ENCODE measurements at places on chromosomes 5 and 9. TPM values are rescaled to one million over a fixed set of nuclear protein-coding genes. Genes with fewer than 3 reads are reported as not detected.

DNA sequence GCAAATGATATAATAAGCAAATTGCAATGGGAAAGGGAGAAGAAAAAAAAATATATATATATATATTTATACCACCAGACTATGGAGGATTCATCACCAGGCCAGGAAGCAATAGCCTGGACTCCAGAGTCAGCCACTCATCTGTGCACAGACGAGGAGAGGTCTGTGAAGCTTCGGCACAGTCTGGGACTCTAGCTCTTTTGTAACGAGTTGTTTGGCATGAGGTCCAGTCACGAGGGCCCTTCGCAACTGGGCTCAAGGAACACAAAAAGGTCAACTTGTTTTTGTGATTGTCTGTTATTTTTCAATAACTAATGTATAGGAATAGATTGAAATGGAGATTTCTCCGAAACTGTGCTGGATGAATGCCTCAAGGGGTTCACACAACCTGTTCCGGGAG is 14.7 kb upstream of the FGF1 start:
- DNase-seq, result no peak

- DNase-seq, result no peak
Observed at GRCh38 chr5:95800553-95800952, 22.0 kb downstream of the GLRX start.

DNA sequence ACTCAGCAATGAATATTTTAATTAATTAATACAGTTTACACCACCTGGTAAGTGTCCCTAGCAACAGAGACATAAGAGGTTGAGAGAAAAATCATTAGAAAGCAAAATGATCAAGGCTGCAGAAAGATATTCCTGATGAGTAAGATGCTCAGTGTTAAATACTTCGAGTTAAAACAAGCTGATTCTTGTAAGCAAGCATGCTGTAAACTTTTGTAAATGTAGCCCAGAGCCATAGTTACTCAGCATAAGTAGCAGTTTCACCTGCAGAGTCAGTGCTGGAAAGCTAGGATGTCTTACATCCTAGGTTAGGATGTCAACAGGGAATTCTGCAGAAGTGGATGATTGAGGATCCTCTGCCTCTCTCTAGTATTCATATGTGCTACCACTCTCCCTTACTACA is 4.2 kb downstream of the PRKACG start:
- no peak for DNase-seq

Gene MSMP
- total RNA-seq, result not detected

DNA sequence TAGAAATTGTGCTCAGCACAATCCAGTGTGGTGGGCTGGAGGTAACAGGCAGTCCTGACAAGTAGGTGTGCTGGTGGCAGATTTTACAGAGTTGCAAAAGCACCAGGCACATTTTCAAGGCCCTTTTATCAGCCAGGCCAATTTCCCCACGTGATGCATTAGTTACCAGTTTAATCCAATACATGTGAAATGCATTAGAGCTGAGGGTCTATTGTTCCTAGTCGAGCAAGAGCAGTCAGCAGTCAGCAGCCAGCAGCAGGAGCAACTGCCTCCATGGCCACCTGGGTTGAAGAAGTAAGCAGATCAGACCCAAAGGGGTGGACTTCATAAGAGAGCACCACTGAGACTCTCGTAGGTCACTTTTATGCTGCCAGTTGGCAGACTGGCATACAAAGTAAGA is 76.7 kb downstream of the EPB41L4A start:
- no peak for DNase-seq

DNA sequence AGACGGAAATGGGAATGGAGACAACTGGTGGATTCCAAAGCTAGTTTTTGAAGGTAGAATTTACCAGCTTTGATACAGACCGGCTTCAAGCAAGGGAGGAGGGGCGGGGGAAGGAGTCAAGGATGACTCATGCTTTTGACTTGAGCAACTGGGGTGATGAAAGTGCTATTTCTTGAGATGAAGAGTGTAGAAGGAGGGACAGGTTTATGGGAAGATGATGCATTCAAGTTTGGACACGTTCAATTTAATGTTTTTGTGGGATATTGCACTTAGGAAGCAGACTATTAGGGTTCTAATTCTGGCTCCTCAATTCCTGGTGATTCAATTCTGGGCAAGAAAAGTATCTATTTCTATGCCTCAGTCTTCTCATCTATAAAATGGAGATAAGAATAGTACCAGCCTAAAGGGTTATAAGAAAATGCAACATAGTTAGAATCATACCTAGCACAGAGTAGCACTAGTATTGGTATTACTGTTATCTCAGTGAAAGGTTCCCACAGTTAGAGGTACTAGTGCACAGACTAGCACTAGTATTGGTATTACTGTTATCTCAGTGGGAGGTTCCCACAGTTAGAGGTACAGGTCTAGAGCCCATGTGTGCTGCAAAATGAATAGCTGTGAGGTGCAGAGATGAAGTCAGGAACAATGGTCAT is 4.6 kb downstream of the NIPAL4 start:
- peak; percentile 38 for DNase-seq

Gene PCDHGB2
- total RNA-seq, result 1.5 TPM

Gene PCDHGC4
- total RNA-seq, result 0.11 TPM

DNA sequence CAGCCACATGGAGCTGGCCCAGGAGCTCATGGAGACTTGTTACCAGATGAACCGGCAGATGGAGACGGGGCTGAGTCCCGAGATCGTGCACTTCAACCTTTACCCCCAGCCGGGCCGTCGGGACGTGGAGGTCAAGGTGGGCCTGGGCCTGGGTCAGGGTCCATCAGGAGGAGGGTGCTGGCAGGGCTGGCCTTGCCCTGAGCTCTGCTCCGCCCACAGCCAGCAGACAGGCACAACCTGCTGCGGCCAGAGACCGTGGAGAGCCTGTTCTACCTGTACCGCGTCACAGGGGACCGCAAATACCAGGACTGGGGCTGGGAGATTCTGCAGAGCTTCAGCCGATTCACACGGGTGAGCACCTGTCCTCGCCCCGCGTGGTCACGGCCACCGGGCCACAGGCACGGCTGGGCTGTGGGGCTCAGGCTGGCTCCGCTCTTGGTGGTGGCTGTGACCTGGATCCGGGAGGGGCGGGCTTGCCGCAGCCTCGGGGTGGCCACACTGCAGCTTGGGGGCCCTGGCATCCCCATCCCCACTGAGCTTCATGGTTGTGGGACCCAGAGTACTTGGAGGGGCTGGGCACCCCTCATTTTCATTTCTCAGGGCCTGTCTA is 7.1 kb downstream of the DPP7 start:
- no peak for DNase-seq

- DNase-seq, result no peak
Observed at GRCh38 chr5:161369022-161369421, 177.5 kb downstream of the GABRB2 start.

- peak; percentile 79 for DNase-seq
Observed at GRCh38 chr5:122101636-122102285, 23.7 kb upstream of the LOX start.

Gene PLAC8L1
- total RNA-seq, result not detected

Gene TRIP13
- total RNA-seq, result 43.7 TPM

- DNase-seq, result no peak
Observed at GRCh38 chr5:151555760-151556576, 35.2 kb downstream of the FAT2 start.

DNA sequence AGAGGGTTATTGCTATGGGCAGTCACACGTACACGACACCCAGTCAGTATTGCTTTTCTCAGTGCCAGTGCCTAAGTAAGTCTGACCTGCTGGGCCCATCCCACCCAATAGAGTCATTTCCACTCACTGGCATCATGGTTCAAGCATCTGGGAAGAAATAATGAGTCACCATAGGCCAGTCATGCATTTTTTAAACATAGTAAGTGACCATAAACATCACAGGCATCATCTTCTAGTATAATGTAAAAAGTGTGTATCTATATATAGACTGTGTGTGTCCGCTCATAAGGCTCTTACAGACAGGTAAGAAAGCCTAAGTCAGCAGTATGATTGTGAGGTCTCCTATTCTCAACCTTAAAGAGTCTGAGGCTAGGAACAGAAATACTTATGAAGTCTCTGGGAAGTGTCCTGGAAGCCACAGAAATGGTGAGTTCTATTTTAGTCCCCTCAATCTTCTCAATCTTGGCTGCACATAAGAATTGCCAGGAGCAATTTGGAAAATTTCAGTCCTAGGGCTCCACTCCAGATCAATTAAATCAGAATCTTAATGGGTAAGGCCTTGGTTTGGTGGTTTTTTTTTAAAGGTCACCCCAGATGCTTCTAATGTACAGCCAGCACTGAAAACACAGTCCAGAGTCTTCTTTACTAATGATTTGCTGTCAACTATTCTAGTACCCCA is 65.2 kb downstream of the ZNF366 start:
- no peak for DNase-seq

DNA sequence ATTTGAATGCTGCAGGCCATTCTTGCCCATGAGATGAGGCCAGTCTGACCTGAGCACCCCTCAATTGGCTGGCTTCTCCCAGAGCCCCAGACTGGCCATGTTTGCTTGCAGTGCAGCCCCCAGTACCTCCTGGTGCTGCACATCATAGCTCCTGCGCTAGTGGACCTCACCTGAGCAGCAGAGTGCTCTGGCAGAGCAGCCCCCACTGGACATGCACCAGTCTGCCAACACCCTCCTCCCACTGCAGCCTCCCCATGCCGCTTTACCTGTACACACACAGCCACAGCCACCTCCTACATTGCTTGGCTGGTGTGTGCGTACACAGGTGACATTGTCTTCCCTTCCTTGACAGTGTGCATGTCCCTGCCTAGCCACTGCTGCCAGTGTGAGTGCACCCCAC is 940.2 kb downstream of the EFNA5 start:
- DNase-seq, result no peak

Gene ANGPTL2
- 1.2 TPM for total RNA-seq

DNA sequence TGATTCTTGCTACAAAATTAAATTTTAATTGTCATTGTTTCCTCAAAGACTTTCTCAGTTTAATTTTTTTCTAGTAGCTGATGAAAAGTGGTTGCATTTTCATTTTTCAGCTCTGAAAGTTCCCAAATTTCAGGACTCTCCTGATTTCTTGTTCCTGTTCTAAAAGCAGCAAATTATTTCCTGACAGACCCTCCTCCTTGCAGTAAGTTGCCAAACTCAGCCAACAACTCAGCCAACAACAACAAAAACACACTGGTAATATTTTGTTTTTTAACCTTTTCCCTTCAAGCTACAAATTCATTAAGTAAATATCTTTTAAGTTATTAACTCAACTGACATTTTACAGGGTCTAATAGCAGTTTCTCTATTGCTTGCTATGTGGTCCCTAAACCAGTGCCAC is 487.8 kb upstream of the NUDT12 start:
- no peak for DNase-seq
